ENCODE measurements at places on chromosomes 4 and X.

DNA sequence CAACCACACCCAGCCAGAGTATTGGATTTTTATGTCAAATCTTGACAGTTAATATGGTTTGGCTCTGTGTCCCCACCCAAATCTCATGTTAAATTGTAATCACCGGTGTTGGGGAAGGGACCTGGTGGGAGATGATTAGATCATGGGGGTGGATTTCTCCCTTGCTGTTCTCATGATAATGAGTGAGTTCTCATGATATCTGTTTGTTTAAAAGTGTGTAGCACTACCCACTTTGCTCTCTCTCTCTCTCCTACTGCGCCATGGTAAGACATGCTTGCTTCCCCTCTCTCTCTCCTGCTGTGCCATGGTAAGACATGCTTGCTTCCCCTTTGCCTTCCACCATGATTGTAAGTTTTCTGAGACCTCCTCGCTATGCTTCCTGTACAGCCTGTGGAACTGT lies 86.9 kb upstream of the COX18 start:
- DNase-seq = no peak

DNA sequence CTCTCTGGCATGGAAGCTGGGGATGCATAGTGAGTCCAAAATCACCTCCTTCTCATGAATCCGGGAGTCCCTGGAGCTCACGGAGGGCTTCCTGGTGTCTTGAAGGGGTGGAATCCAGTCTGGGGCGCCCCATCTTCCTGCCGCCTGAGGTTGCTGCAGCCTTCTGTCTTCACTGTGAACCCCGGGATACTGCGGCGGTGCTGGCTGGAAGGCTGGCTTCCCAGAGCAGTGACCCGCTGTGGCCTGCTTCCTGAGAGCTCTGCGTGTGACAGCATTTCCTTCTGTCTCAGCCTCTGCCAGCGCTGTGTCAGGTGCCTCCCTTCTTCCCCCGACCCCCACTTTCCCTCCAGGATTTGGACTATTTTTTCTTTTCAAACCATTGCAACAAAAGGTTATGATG lies 98.8 kb upstream of the STOX2 start:
- DNase-seq = no peak

DNA sequence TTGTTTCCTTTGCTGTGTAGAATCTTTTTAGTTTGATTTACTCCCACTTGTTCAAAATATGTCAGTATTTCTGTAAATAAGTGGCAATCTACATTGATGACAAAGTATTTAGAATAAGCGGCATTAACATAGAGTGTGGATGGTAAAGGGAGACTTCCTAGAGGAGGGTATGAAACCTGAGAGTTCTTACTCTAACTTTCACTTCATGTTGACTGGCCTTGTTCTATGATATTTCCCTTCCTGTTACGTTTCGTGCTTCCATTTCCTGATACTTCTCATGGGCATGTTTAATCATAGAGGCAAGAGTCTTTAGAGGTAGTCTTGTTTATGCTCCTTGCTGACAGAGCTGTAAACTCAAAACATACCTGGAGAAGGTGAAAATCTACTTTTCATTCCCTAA lies 408.9 kb downstream of the GLUD2 start:
- DNase-seq = no peak

GRCh38 chr4:5941601-5942000 lies 48.7 kb upstream of the CRMP1 start:
- DNase-seq = no peak

- no peak for DNase-seq
These were observed 194.7 kb downstream of the RAB28 start for GRCh38 chr4:13289391-13289790.

DNA sequence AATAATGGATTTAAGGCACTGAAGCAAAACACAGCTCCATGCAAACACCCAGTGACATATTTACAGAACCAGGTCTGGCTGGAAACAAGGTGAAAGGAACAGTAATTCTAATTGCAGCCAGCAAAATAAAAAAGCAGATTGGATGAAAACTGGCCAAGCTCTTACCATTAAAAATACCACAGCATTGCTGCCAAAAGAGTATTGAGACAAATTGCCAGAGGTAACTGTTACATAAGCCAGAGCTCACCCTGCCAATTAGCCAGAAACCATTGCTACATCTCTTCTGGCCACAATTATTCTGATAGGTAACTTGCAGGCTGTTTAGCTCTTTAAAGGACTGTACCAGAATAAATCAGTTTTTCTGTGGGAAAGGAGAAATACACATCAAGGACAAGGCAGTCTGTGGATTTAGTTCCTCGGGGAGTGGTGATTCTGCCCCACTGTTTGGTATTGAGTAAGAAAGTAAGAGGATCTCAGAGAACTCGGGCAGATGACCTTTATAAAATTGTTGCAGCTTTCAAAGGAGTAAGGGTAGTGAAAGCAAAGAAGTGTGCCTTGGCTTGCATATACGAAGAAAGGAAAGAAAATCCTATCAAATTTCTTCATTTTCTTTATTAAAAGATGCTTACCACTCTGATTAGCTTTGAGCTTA lies 369.5 kb downstream of the PPP3CA start:
- no peak for DNase-seq

DNA sequence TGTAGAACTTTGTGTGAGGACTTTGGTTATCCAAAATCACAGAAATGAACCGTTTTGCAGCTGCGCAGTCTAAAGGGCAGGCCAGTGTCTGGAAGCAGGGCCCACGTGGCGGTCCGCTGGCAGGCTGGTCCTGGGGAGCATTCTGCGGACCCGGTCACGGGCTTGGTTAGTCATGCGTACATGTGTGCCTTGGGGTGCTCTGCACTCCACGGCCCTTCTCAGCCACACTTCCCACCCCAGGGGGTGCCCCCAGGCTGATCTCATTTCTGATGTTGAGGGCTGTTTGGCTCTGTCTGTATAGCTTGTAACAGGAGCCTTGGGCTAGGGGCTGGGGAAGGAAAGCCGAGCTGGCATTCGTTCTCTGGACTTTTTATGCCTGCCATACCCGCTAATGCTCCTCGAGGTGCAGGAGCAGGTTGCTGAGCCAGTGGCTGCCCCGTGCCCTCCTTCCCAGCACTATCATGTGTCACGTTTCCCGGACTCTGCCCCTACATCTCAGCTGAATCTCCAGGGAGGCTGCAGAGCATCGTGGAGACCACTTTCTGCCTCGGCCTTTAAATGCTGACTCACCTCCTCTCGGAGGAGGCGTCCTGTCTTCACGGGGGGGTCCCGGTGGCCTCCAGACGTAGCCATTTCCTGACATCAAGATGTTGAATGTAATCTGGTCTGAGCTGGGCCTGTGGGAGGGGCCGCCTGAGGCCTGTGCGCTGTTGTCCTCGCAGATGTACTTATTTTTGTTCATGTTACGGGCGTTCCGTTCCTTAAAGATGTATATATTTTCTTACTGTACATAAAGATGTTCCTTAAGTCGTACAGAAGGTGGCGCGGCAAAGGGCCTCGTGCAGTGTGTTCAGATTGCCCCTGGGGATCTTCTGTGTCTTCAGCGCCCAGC lies 11.4 kb upstream of the TADA2B start:
- no peak for DNase-seq

DNA sequence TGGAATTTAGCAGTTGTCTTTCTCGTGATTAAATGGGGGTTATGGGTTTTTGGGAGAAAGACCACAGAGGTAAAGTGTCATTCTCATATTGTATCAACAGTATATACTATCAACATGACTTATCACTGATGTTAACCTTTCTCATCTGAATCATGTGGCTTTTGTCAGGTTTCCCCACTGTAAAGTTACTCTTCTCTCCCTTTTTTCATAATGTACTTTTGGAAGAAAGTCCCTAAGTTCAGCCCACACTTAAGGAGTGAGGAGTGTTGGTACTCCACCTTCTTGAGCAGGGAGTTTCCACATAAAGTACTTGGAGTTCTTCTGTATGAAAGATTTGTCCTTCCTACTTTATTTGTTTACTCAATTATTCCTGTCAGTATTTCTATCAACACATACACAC lies 169.9 kb downstream of the ZNF330 start:
- no peak for DNase-seq

GRCh38 chr4:8218371-8219031 lies 19.4 kb downstream of the SH3TC1 start:
- no peak for DNase-seq

DNA sequence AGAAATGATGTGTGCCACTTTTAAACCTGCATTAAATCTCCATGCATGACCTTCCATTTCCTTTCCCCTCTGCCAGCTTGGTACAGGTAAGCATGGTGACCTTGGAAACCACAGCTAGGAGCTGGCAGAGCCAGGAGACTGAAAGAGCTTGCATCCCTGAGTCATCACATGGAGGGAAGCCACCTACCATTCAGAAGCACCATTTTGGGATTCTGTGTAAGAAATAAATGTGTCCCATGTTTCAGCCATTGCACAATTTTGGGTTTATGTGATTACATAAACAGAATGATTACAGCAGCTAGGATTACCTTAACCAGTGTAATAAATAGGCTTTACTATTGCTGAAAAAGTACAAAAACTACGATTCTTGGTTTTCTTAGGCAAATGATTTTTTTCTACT lies 17.3 kb upstream of the CCDC149 start:
- DNase-seq = no peak

All from NCI-H2227 treated with DMSO at 0.1 percent for 48 hours (cell line).